NCI-H460 (cell line): ENCODE measurements at places on chromosomes 7 and 10. TPM values are rescaled to one million over a fixed set of nuclear protein-coding genes. Genes with fewer than 3 reads are reported as not detected.

Gene FXYD4
- total RNA-seq = 0.50 and 1.8 TPM in 2 replicates

Gene LIPK
- total RNA-seq = not detected in 2 replicates

DNA sequence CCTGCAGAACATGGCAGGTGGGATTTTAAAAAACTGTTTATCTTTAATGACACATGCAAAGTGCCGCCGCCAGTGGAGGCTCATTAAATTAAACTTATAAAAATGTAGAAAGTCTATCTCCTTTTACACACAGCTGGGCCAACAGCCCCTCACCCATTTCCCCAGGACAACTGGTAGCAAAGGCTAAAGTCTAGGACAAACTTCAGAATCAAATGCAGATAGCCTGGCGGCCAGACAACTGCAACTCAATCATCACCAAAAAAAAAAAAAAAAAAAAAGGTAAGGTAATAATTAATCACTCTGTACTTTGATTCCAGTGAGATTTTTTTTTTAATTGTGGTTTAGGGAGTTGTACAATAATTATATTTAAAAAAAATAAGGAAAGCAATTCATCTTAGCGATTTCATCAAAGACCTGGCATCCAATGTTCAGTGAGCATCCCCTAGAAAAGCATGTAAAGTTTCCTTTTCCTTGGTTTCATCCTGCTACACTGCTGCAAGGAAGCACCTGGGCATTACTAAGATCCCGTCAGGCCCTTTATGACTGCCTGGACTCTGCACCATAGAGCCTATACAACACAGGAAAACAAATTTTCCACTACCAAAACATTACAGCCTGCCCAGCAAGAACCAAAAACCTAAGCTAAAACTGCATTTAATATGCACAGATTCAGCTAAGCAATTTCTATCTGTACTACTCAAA is 98.5 kb downstream of the GRB10 start:
- DNase-seq = no peak

- DNase-seq = no peak
Observed at GRCh38 chr7:125084196-125084595, 154.6 kb upstream of the POT1 start.

- DNase-seq = no peak
Observed at GRCh38 chr10:102511583-102512274, 8.0 kb downstream of the SUFU start.

DNA sequence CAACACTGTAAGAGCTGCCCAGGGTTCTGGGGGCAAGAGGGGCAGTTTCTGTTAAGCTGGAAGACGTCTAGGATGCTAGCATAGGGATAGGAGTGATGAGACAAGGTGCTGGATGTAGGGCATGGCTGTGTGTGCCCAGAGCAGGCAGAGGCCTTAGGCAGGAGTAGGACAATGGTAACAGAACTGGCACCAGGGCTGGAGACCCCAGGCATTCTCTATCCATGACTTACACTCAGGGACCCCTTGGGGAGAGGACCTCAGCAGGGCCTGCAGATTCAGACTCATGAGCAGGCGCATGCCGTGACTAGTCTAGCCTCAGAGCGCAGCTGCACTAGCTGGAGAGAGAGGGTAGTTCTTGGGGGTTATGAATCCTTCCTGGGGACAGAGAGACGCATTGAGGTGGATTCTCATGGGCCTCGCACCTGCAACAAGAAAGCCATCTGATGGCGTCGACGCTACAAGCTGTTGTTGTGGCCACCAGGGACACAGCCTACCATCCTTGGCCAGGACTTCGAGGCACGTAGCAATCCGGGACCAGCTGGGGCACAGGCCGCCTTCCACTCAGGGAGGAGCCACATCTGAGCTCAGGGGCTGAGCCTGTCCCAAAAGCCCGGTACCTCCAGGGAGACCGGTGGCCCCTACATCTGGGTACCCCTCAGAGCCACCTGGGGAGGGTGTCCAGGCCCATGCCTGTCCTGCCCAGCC is 474.1 kb downstream of the PTPRN2 start:
- DNase-seq = no peak

- DNase-seq = no peak
Observed at GRCh38 chr7:87447116-87447635, 28.3 kb downstream of the ABCB4 start.
